ENCODE measurements at places on chromosomes 6 and 20. TPM values are rescaled to one million over a fixed set of nuclear protein-coding genes. Genes with fewer than 3 reads are reported as not detected.

Gene UCKL1
- total RNA-seq = 15.7 TPM

Gene ERVFRD-1
- not detected for total RNA-seq

Gene HECA
- total RNA-seq = 8.9 TPM

Gene HSPA12B
- not detected for total RNA-seq

Gene TBXT
- total RNA-seq = not detected

Gene HDDC2
- 51.7 TPM for total RNA-seq

Gene TMEM14C
- 70.9 TPM for total RNA-seq

Gene SLC32A1
- total RNA-seq = not detected

Gene NEU1
- 133 TPM for total RNA-seq

Gene TFAP2A
- not detected for total RNA-seq

Gene FRS3
- 1.2 TPM for total RNA-seq

Gene PDYN
- not detected for total RNA-seq

Gene RIOK1
- 18.1 TPM for total RNA-seq

Gene RRAGD
- total RNA-seq = 0.37 TPM

Gene PRDM13
- total RNA-seq = not detected

Gene WFDC2
- not detected for total RNA-seq

Gene APOM
- 0.89 TPM for total RNA-seq

Gene CDH4
- total RNA-seq = 4.1 TPM

Gene LGSN
- total RNA-seq = not detected

Gene ENPP4
- 0.74 TPM for total RNA-seq

Gene STMN3
- total RNA-seq = 2.7 TPM

Gene CALHM5
- 6.1 TPM for total RNA-seq

Gene GLO1
- total RNA-seq = 91.2 TPM

Gene GPX5
- total RNA-seq = not detected

Gene LAMA5
- total RNA-seq = 6.5 TPM

Gene DNAAF9
- total RNA-seq = 18.4 TPM

Gene ZFP57
- 0.69 TPM for total RNA-seq

Gene DDAH2
- total RNA-seq = 59.1 TPM

Gene ACOT8
- total RNA-seq = 23.4 TPM
